Amniotic stem cell (primary cell): ENCODE measurements at places on chromosomes 11 and 22.

GRCh38 chr11:47387944-47388696 is 9.8 kb upstream of the SPI1 start:
- DNase-seq: no peak

- DNase-seq: no peak
Measured at GRCh38 chr11:126731576-126732142, 268.9 kb downstream of the KIRREL3 start.

GRCh38 chr11:776561-777287 is 563 bp downstream of the GATD1 start:
- no peak for DNase-seq

DNA sequence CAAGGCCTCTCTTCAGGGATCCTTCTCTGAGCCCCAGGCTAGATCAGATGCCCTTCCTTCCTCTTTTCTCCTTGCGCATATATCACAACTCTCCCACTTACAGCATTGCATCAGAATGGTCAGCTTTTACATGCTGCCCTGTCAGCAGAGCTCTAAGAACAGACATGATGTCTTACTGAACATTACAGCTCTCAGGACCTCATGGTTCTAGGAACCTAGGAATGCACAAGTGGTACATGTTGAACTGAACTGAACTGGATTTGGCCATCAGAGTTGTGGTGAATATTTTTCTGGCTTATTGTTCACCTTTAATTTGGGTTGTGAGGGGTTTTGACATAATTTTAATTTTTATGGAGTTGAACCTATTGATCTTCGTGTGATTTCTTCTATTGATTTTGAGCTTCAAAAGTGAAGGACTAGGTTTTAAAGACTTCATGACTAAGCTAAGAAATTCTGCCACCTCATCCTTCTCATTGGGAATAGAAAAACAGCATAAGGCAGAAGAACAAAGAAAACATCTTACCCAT is 37.7 kb upstream of the SPON1 start:
- no peak for DNase-seq

GRCh38 chr22:19554834-19555404 is 30.7 kb upstream of the CLDN5 start:
- DNase-seq: no peak

DNA sequence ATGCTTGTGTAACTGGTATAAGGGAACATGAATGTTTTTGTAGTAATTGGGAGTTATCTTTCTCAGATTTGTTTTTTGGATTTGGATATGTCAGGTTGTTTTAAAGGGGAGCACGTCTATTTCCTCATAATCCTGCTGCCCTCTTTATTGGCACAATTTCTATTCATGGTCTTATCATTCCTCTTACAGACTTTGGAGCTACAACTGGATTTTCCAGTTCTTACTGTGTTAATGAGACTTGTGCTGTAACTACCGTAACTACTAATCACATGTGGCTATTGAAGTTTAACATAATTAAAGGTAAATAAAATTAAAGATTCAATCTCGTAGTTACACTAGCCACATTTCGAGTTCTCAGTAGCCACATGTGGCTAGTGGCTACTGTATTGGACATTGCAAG is 1.9 kb downstream of the FDX1 start:
- DNase-seq: no peak

DNA sequence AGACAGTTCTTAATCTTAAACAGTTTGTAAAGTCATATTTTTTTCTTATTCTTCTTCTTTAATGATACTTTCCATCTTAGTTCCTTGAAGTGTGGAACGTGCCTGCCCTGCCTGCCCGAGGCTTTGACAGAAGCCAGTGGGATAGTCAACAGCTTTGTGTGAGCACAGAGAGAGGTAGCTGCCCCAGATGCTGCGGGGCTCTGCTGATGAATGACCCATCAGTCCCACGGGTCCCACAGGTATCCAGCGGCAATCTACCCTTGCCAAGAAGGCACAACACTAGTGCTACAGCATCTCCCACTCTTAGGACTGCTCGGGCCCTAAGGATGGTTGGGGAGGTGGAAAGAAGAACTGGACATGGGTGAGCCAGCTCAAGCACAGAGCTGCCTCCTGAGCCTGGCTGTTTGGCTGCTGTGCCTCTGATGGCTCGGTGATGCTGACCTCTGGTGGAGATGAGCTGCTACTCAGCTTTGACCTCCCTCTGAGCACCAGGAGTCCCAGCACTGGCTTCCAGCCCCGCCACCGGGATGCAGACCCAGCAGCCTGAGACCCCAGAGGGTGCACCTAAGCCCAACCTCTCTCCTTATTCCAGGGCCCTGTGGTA is 11.8 kb upstream of the APLNR start:
- DNase-seq: peak; percentile 69

DNA sequence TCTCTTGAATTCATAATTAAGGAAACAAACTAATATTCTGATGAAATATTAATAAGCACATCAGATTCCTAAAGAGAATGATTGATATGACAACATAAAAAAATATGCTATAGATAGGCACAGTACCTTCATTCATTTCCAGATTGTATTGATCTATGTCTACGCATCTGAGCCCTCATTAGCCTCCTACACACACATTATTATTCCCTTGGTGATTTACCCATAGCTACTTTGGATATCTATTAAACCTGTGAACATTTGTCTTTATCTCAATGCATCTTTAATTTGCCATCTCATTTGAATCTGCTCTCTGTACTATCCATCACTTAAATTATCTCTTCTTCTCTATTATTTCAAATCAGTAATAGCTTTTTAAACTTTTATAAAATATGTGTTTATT is 18.4 kb downstream of the SESN3 start:
- no peak for DNase-seq

GRCh38 chr22:17808693-17809403 is 34.6 kb upstream of the BID start:
- no peak for DNase-seq

DNA sequence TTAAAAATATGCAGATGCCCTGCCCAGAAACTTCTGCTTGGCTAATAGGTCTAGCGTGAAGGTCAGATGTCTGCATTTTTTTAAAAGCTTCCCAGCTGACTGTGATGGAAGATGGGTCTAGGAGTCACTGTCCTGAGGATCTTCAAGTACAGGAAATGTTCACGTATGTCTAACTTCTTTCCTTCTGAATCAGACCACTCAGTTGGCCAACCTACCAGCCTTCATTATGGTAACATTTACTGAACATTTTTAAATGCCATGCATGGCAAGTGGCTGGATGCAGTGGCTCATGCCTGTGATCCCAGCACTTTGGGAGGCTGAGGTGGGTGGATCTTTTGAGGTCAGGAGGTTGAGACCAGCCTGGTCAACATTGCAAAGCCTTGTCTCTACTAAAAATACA is 1.1 kb upstream of the PRG2 start:
- DNase-seq: no peak

GRCh38 chr11:37199082-37199481 is 601.0 kb upstream of the RAG2 start:
- no peak for DNase-seq

DNA sequence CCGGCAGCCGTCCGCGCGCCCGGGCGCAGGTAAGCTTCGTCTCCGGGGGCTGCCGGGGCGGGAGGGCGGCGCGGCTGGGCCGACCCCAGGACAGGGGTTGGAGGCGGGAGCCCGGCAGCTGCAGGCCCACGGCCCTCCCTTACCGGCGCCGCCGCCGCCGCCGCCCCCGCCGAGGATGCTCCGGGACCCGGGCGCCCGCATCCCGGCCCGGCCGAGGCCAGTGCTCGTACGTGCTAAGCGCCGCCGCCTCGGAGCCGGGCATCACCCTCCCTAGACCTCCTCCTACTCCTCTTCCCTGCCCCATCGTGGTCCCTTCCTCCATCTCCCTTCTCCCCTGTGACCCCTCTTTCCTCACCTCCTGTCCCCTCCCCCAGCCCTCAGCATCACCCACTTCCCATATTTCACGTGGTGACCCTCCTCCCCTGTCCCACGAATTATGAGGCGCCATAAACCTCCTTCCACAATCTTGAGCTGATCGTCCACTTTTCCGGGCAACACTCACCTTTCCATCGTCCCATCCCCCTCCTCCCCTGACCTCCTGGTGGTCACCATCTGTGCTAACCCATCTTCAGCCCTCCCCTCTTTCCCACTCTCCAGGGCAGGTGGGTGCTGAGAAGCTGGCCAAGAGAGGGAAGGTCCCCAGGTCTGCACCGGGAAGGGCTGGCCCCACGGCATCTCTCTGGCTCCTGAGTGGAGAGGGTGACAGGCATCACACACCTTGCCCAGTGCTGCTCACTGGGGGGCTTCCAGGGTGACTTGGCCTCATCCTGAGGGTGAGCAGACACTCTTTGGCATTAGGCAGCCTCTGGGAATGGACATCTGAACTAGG is 612 bp downstream of the ASPHD2 start:
- no peak for DNase-seq

DNA sequence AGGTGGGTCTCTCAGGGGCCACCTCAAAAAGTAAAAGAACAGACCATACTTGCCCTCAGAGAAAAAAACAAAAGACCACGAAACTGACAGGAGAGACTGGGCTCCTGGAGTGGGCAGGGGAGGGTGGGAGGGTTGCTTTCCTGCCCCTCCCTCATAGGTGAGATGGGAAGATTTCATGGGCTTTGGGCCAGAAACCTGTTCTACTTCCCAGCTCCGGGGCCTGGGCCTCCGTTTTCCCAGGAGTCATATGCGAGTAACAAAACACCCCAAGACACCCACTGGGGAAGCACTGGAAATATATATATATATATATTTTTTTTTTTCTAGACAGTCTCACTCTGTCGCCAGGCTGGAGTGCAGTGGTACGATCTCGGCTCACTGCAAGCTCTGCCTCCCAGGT is 31.6 kb downstream of the TTLL1 start:
- no peak for DNase-seq

DNA sequence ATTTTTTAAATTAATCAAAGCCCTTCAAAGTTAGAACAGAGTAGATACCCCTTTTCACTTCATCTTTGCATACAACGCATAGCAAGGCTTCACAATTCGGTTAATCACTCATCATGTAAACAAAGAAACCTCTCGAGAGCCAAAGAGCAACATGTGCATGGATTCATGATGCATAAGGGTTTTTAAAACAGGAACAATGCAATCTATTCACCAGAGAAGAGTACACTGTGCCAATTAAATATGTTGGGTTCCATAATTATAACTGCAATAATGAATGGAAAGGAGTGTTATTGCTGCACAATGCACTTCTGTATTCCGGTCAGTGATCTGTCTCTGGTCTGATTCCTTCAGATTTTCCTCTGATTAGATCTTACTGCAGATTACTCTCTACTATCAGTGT is 45.3 kb downstream of the CADM1 start:
- no peak for DNase-seq

GRCh38 chr11:3044004-3044403 is 13.2 kb downstream of the CARS1 start:
- no peak for DNase-seq

DNA sequence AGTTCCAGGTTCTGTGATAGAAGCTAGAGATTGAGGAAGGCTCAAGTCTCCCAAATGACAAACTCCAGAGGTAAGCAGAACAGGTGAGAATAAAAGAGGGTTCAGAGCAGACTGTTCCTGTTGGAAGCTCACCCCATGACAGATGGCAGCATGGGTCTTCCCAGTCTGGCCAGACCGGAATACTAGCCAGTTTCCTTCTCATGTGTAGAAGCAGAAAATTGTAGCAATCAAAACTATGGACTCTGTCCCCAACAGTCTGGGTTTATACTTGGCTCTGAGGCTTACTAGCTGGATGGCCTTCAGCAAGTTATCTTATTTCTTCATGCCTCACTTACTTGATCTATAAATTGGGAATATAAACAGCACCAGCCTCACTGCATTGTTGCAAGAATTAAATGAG is 494.8 kb downstream of the MN1 start:
- no peak for DNase-seq

- no peak for DNase-seq
Measured at GRCh38 chr11:37519781-37520180, 921.7 kb upstream of the RAG2 start.

- DNase-seq: no peak
Measured at GRCh38 chr11:34190192-34191139, 85.0 kb downstream of the NAT10 start.

DNA sequence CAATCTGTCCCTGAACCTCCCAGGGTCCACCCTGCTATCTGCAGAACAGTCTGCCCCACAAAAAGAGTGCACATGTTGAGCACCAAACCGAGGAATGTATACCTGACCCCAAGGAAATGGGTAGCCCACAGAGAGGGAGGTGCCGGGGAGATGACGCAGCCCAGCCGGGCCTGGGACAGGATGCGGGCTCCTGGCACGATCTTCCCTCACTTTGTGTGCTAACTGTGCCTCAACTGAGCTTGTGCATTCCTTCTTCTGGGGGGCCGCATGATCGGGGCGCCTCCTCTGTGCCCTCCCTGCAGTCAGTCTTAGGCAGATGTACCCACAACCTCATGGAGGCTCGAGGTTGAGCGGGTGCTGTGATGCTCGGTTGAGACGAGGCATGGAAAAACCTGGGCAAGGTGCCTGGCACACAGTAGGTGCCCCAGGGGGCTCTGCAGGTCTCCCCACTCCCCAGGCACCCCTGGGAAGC is 2.4 kb downstream of the GAS2L1 start:
- no peak for DNase-seq

DNA sequence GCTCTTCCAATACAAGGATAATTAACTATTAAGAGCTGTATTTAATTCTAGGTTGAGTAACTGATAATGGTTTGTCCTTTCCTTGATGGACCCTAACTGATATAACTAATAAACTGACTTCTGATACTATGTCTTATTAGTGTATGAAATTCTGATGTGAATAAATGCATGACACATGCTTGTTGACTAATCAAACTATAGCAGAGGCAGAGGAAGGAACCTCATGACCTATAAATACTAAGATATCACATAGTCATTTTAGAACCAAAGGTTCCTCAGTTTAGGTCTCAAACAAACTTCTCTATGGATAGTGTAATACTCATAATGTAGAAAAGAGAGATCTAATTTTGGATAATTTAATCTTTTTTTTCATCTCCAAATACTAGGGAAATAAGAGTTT is 4.8 kb upstream of the HBD start:
- DNase-seq: no peak

DNA sequence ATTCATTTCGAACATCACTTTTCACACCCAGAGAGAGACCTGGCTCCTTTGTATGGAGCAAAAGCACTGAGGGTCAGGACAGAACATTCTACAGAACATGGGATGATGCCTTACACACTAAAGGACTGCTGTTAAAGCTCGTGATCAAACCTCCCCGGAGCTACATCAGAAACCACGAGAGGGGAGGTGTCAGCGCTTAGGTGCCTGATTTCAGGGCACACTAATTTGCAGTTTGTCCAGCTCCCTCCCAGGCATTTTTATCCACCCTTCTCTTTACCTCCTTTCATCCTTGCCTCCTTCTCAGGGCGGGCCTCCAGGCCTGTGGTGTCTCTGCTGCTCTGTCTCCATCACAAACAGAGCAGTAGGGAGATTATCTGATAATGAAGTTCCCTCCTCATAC is 127.5 kb downstream of the VPREB1 start:
- DNase-seq: no peak

DNA sequence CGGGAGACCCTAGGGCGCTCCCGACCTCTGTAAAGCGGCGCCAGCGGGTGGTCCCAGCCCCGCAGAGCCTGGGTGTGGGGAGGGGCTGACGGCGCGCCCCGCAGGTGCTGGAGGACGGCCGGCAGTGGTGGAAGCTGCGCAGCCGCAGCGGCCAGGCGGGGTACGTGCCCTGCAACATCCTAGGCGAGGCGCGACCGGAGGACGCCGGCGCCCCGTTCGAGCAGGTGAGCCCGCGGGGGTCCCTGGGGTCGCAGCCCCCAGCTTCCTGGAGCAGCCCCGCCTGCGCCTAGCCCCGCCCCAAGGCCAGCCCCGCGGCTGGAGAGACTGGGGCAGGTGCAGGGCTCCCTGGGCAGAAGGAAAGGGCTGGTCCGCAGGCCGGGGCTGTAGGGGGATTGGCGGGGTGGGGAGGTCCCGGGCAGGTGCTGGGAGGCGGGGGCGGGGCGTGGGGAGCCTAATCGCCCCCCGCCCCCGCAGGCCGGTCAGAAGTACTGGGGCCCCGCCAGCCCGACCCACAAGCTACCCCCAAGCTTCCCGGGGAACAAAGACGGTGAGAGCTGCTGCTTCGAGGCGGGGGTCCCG is 19.7 kb downstream of the EPS8L2 start:
- no peak for DNase-seq
